ENCODE measurements at places on chromosomes 6 and 20.

DNA sequence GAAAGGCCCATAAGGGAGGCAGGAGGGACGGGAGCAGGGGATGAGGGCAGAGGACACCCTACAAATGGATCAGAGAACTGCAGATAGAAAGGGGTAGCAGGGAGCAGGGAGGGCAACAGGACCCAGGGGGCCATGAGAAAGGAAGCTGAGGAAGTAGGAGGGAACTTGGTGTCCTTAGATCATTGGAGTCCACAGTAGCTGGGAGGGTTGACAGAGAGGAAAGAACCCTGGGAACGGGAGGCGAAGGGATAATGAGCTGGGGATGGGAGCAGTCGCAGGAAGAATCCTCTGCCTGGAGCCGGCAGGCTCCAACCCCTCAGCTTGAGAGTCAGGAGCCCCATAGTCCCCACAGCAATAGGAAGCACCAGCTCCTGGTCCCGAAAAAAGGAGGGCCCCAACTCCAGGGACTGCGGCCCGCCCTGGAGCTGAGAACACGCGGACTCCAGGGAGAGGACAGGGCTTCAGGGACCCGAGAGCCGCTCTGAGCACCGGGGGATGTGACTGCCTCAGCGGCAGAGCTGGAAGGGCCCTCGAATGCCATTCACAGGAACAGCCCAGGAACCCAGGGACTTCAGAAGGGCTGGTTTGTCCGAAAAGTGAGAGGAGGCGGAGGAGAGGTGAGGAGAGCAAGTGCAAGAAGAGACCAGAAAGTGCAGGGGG, 32.7 kb downstream of the HLA-A start:
- no peak for DNase-seq

DNA sequence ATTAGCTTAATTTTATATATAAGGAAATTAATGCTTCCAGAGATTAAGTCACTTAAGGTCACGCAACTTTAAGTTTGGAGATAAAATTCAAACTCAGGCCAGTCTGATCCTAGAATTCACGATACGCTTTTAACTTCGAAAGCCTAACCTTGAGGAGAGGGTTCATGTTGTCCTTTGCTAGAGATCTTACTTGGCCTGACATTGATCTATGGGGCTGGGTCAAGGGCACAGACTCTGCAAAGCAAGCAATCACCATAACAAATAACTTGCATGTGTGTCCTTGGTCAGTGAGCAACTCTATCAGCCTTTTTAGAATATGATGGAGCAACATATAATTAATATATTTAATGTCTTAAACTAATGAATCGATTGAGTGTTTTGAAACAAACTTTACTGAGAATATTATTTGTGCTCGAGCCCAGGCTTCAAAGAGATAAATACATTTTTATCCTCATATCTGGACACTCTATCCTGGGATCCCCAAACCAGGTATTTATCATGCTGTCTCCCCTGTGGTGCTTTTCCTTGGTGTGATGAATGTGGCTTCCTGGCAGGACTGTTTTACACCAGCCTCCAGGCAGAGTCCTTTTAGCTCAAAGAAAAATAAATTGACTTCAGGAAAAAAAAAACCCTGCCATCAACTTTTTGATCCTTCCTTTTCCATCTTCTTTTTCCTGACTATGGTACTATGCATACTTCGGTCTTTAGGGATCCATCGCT, 29.1 kb downstream of the RPS12 start:
- DNase-seq: no peak

GRCh38 chr20:58765780-58766179, 73.2 kb downstream of the NPEPL1 start:
- DNase-seq: no peak

DNA sequence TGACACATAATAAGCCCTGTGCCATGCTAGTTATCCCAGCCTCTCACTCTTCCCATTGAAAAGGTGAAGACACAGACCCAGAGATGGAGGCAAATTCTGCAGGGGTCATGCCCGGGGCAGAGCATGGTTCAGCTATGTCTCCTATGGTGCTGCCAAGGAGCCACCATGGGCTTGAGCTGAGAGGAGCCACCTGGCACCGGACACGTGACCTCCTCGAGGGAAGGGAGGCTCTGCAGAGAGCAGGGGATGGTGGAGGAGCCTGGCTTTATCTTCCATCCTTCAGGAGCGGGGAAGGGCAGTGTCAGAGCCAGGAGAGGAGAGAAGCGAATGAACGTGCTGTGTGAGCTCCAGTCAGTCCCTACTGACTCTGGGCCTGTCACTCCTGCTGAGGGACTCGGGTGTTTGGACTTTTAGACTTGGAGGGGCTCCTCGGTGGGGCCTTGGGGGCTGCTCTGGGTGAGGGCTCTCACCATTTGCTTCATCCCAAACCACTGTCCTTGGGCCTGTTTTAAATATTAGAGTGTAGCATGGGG, 11.1 kb upstream of the CCN5 start:
- DNase-seq: no peak

DNA sequence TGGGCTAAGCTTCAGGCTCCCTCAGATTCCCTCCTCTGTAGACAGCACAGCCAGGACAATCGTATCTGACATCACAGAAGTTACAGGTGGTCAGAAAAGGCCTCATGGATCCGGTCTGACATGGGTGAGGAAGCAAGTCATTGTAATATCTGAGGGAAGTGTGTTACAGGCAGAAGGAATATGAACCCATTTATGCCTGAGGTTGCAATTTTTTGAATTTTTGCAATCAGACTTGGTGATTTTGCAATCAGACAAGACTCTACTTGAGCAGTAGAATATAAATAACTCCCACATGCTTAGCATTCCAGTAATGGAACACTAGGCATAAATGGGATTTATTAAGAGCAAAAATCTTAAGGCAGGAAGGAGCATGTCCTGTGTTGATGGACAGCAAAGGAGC, 52.1 kb downstream of the CBLN4 start:
- no peak for DNase-seq

DNA sequence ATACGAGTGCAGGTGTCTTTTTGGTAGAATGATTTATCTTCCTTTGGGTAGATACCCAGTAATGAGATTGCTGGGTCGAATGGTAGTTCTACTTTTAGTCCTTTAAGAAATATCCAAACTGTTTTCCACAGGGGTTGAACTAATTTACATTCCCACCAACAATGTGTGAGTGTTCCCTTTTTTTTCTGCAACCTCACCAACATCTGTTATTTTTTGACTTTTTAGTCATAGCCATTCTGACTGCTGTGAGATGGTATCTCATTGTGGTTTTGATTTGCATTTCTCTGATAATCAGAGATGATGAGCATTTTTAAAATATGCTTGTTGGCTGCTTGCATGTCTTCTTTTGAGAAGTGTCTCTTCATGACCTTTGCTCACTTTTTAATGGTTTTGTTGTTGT, 1.9 kb upstream of the ZNF831 start:
- DNase-seq: no peak

- DNase-seq: no peak
These were observed 38.8 kb downstream of the ATG5 start for GRCh38 chr6:106286746-106287145.

DNA sequence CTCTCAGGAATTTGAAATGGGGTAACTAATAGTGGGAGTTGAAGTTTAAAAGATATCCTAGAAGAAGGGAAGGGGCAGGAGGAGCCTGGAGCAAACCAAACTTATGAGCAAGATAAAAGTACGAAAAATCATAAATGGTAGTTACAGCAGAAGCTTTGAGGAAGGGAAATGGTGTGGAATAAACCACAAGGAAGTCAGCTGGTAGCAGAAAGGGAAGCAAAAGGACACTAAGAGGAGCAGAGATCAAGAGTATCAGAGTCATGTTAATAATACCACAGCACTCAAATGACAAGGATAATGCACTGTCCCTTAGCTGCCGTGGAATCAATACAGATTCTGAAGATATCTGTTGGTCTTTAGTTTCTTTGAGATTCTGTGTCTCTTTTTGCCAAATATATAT, 44.9 kb upstream of the CCDC28A start:
- no peak for DNase-seq

DNA sequence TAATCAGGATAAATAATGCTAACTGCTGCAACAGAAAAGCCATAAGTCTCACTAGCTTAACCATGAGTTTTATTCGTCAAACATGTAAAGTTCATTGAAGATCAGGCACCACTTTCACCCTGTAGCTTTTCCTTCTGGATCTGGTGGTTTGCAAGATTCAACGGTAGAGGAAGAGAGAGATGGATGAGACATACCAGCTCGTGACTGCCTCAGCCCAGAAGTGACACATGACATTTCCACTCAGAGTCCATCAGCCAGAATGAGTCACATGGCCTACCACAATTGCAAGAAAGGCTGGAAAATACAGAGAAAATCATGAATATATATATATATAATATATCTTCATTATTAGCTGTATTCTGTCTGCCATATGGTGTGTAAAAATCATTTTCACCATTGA, 29.0 kb downstream of the SPTLC3 start:
- DNase-seq: no peak

GRCh38 chr6:16921399-16922110, 160.3 kb upstream of the ATXN1 start:
- DNase-seq: no peak

DNA sequence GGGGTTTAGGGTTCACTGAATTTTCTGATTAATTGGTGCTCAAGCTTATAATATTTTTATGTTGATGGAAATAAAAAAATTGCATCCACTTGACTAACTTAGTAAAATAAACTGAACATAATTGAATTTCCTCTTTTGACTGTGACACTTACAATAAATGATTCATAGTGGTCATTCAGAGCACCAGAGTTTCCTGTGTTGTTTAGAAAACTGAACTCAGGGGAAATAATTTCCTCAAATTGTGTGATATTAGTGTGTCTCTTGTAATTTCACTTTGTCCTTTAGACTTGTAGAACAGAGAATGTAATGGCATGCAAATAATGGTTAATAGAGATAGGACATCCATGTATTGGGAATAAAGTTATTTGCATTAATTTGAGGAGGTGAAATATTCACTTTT, 319.7 kb upstream of the MAN1A1 start:
- DNase-seq: no peak

Data from activated CD4-positive, alpha-beta T cell treated with anti-CD3 and anti-CD28 coated beads for 48 hours (primary cell).